OCI-LY7 (cell line): ENCODE measurements at places on chromosomes 6 and 20.
A peak's percentile ranks its signal among the peaks of the same experiment; 100 is the strongest.

GRCh38 chr20:20017844-20018185 lies 653 bp downstream of the NAA20 start:
- DNase-seq: peak; percentile 40

DNA sequence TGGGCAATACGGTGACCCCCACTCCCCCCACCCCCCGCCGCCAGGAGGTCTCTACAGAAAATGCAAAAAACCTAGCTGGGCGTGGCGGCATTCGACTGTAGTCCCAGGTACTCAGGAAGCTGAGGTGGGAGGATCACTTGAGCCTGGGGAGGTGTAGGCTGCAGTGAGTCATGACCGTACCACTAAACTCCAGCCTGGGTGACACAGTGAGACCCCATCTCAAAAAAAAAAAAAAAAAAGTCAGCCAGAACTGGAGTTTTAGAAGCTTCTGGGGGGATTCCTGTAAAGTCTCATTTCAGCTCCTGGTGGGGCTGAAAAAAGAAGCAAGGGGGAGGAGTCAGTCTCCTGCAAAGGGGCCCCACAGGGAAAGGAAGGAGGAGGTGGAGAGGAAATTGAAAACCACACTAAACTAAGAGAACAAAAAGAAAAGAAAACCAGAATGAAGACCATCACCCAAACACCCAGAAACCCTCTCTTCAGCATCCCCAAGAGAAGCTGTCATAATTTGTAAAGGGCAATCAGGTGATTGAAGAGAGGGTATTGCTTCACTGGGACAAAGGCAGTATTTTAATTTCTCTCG lies 50.4 kb downstream of the NOL4L start:
- peak; percentile 57 for DNase-seq

DNA sequence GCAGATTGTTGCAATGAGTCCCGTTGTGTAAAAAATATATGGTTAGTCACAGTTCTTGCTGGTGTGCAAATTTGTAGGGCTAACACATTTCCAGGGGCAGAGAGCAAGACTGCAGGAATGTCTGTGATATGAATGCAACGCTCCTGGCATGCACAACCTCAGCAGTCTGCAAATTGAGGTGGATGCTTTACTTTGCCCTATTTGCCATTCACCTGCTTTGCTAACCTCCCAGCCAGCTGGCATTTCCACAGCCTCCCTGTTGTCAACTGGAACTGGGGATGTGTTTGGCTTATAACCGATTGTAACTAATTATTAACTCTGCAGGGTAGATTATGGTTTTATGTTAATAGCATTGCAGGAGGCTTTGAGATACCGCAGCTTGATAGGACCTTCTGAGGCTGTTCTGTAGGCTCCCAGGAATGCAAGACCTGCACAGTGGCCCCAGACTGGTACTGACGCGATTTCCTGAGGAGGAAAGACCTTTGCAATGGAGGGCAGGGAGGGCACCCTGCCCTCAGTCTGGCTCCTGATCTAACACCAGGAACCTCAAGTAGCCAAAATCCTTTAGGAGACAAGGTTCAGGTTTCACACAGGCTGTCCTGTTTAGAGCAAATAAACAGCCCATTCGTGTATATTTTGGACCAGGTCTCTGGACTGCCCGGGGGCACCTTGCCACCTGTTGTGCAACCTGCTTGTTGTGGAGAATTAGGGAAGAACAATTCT lies 53.4 kb downstream of the EDN1 start:
- DNase-seq: no peak

DNA sequence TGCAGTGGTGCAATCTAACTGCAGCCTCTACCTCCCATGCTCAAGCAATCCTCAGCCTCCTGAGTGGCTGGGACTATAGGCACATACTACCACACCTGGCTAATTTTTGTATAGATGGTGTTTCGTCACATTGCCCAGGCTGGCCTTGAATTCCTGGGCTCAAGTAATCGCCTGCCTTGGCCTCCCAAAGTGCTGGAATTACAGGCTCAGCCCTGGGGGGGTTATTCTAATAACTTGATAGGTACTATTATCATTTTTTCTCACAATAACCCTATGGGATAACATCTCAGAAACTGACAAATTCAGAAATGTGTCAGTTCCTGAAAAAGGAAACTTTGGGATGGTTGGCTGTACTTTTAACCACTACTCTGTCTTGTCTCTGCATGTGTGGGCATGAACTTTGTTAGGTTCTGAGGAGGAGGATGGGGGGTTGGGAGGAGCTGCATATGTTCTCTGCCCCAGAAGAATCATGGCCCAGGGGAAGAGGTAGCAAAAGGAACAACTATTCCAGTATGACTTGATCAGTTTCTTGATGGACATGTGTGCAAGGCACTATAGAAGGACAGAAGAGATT lies 169.9 kb downstream of the CARMIL1 start:
- no peak for DNase-seq

GRCh38 chr6:139764498-139764986 lies 390.1 kb upstream of the CITED2 start:
- no peak for DNase-seq

DNA sequence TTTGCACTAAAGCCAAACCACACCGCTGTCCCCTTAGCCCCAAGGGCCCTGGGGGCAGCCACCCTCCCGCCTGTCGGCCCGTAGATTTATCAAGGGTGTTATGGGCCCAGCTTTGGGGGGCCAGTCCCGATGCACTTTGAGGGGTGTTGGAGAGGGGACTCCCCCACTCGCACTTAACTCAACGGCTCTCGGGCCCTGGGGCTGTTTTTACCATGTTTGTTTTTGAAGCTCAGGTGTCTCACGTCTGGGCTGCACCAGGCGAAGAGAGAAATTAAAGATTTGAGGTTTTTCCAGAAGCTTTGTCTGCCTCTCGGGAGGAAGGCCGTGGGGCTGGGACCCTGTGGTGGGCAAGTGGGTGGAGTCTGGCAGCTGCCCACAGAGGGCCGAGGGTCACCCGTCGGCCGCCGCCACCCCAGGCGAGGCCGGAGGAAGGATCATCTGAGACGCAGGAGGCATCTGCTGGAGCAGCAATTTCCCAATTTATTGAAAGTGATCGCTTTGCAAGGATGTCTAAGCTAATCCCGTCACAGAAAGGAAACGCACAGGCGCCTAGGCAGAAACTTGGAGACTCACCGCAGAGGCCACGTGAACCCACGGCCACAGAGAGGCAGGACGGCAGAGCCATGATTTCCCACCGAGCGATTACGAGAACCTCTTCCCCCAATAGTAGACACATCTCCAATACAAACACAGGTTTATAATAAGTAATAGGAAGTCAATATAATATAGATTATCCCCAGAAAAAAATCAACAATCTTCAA lies 3.8 kb downstream of the SLC2A4RG start:
- no peak for DNase-seq

DNA sequence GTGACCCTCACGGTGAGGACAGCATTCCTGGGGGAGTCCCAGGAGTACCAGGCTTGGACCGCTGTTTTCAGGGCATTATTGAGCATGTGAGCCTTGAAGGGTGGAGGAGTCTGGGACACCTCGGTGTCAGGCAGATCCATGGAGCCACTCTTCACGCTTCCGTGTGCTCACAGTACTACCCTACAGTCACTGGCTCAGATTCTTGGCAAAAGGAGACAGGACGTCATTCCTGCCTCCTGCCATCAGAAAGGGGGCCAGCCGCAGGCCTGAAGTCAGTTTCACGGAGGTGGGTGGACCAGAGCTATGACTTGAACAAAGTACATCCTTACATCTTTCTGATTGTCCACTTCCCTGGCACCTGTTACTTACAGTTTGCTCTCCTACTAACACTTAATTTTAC lies 88.9 kb upstream of the CD83 start:
- no peak for DNase-seq

- DNase-seq: no peak
These were observed 1326.3 kb upstream of the GJE1 start for GRCh38 chr6:140806431-140806830.

DNA sequence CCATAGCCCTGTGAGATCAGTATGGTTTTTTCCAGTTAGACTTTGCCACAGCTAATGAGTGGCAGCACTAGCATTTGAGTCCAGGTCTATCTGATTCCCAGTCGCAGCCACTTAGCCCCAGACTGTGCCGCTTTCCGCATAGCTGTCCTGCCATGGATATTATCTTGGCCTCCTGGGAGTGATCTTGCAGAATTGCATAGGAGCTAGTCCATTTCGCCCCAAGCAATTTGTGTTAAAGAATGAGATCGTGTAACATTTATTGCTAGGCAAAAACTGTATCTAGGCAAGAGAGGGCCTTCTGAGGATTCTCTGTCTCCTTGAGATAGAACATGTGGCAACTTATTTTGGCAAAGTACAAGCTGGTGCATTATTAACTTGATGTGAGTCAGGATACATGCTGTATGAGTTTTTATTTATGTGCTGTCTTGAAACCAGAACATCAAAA lies 74.2 kb downstream of the EZR start:
- no peak for DNase-seq

GRCh38 chr20:50724851-50725723 lies 6.3 kb upstream of the PARD6B start:
- DNase-seq: no peak

GRCh38 chr6:64415926-64416325 lies 780.3 kb downstream of the PHF3 start:
- DNase-seq: no peak

GRCh38 chr6:3825851-3826581 lies 23.2 kb upstream of the FAM50B start:
- no peak for DNase-seq

DNA sequence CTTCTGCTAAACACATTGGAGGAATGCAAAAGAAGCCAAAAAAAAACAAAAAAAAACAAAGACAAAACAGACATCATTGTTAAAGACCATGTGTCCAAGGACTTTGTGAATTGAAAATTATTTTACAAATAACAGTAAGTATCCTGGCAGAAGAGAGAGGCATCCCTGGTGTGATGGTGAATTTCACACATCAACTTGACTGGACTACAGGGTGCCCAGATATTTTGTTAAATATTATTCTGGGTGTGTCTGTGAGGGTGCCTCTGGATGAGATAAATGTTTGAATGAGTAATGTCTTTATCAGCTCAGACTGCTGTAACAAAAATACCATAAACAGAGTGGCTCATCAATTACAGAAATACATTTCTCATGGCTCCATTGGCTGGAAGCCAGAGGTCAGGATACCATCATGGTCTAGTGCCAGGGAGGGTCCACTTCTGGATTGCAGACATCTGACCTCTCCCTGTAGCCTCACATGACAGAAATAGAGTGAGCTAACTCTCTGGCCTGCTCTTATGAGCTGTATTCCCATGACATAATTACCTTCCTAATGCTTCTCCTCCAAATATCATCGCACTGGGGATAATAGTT lies 12.2 kb upstream of the C6orf118 start:
- no peak for DNase-seq

- DNase-seq: no peak
These were observed 10.3 kb upstream of the RAD21L1 start for GRCh38 chr20:1215386-1216170.

- no peak for DNase-seq
These were observed 41.3 kb downstream of the ADGRF1 start for GRCh38 chr6:47000842-47001241.

DNA sequence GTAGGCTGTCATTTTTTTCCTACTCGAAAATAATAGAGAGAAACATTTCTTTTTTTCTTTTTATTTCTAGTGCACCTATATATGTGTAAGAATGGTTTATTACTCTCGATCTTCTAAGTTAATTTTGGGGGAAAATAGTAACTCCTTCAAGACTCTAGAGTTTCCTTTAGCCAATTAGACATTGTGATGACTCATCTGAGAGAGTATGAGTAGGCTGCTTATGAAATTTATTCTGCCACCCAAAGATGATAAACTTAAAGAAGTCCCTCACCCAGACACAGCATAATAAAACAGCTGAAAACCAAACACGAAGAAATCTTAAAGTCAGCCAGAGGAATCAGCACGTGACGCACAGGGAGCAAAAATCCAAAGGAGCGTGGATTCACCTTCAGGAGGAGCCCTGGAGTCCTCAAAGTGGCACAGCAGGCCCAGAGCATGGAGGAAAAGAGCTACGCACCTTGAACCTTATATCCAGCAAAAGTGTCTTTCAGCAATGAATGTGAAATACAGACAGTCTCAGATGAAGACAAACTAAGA lies 81.9 kb downstream of the ERMARD start:
- no peak for DNase-seq

GRCh38 chr6:147909640-147910039 lies 401.1 kb downstream of the SAMD5 start:
- no peak for DNase-seq

- DNase-seq: peak; percentile 81
These were observed 95.1 kb upstream of the OLIG3 start for GRCh38 chr6:137589067-137589848.

DNA sequence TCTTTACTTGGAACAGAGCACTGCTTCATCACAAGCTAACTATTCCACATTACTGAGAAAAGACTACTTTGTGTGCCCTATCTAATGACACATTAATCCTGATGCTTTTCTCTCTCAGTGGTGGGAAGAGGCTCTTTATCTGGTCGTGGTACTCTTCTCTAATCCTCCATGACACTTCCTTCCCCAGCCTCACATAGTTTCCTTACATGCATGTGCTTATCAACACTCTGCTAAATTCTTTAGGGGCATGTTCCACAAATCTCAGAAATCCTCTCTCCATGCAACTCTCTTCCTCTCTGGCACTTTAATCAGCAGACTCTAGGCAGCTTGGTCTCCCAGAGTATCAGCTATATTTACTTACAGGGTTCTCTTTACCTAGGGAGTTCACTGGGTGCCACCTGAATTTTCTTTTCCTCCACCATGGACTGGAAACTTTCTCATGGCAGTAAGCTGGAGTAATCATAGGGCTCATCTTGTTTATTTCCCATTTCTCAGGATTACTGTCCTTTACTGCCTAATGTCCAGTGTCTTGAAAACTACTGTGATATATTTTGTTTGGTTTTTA lies 27.0 kb upstream of the SLC22A2 start:
- DNase-seq: no peak

DNA sequence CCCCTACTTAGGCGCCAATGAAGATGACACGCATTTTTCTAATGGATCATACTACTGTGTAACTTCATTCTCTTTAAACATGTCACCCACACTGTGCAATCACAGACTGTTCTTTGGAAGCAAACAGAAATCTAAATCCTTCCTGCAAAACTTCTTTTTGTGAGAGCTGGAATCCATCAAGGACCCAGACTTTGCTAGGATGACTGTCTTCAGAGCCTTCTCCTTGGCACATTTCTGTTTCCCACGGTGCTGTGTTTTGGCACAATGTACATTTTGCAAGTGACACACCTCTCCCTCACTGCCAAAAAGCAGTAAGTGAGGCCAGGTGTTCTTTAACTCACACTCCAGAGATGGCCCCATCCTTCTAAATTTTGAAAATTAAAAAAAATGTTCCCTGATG lies 21.7 kb upstream of the TAGAP start:
- no peak for DNase-seq

DNA sequence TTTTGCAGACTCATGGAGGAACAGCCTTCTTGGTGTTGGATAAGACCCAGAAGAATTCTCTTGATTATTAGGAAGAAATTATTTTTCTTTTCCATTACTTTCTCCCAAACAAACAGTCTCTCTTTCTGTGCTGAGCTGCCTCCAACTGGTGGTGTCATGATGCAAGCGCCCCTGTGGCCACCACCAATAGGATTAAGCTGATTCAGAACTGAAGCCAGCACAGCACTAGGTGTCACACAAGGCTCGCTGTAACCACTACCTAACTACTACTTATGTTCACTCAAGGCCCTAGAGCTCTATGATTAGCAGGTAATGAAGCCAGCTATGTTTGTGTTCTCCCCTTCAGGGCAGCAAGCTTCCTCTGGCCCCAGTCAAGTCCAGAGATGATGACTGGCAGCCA lies 123.4 kb downstream of the HTR1B start:
- DNase-seq: no peak

- no peak for DNase-seq
These were observed 33.2 kb downstream of the CDH22 start for GRCh38 chr20:46275091-46275490.

GRCh38 chr20:41895241-41896032 lies 277.3 kb upstream of the CHD6 start:
- DNase-seq: no peak

GRCh38 chr6:132096245-132096644 lies 145.1 kb upstream of the CCN2 start:
- DNase-seq: no peak
